ENCODE measurements at places on chromosomes 2 and 18.

- DNase-seq, result no peak
Observed at GRCh38 chr2:397926-398325, 110.0 kb upstream of the ALKAL2 start.

DNA sequence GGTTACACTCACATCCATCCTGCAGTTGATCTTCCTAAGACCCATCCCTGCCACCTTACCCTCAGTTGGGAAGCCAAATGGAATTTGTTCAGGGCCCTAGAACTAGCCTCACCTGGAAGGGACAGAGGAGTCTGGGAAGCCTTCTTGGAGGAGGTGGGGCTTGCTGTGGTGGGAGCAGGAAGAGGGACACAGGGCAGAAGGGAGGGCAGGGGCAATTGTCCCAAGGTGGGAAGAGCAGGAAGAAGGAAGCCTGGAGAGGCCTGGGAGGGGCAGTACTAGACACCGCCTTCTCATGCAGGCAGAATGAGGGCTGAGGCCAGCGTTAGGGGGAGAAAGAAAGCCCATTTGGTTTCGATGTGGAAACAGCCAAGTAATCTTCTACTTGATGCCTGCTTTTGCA is 34.1 kb upstream of the ASPRV1 start:
- no peak for DNase-seq

DNA sequence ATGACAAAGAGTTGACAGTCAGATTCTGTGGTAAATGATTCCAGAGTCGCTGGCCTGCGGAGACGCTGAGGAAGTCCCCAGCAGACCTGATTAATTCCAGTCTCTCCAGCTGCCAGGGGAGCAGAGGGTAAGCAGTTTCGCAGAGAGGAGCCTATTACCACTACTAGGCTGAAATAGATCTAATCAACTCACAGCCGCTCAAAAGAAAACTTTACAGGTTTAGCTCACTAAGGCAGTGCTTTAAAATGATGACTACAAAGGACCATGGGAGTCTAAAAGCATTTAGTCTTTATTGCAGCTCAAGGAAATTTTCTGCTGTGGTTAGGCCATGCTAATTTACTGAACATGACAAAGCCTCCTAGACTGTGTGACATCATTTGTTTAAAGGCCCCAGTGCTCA is 445.6 kb upstream of the POU3F3 start:
- no peak for DNase-seq

- no peak for DNase-seq
Observed at GRCh38 chr2:29770846-29771245, 150.5 kb downstream of the ALK start.

- no peak for DNase-seq
Observed at GRCh38 chr2:71777946-71778345, 324.6 kb downstream of the DYSF start.

Data from muscle of arm (tissue), 14 donors.